OCI-LY7 (cell line): ENCODE measurements at places on chromosomes 12 and 14. TPM values are rescaled to one million over a fixed set of nuclear protein-coding genes. Genes with fewer than 3 reads are reported as not detected.

Gene SIX4
- total RNA-seq: 2.4 TPM in 2 replicates

Gene GRIN2B
- total RNA-seq: not detected in 2 replicates

Gene ZCCHC8
- 68.1 and 68.6 TPM in 2 replicates for total RNA-seq

Gene INHBE
- 3.4 and 4.0 TPM in 2 replicates for total RNA-seq

Gene WDR20
- total RNA-seq: 31.0 and 40.6 TPM in 2 replicates

Gene UBR7
- 38.1 and 38.5 TPM in 2 replicates for total RNA-seq

DNA sequence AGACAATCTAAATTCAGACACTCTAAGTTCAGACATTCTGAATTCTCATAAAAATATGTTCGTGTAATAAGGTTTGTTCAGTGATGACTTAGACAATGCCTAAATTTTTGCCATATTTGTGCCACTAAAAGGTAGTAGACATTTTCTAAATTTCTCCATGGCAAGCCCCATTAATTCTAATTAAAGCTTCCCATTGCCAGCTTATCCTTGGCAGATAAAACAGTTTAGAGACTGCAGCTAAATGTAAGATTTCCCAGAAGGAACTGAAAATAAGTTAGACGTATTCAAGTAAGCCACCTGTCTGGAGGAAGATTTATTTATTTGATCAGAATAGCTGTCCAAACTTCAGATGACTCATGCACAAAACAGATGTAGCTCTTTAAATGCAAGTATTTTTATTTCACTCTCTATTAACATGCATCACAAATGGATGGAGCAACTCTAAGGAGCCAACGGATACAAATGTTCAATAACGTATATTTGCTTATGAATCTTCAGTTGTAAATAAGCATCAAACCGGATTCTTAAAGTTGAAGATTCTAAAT lies 130.4 kb downstream of the SLC2A13 start:
- DNase-seq: no peak

- DNase-seq: no peak
These were observed 63.5 kb upstream of the MBIP start for GRCh38 chr14:36383767-36384431.

DNA sequence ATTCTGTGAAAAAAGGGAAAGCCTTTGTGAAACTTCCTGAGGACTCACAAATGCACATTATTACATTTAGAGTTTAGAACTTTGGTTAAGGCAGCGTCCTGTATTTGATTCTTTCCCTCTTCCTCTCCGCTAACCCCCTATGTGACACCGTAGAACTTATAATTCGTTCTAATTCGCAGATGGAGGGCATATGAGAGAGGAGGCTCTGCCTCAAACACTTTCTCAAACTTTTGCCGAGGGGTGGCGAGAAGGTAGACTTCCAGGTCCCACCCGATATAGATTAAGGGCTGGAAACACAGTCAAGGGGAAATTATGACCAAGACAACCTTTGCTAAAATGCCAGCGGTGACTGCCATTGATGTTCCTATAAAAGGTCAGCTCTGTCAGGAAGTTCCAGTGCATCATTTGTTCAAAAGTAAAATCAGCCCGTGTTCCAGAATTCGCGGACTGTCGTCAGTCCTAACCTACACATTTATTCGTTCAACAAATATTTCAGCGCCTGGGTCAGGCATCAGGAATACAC lies 904 bp upstream of the PAPOLA start:
- peak; percentile 22 for DNase-seq

DNA sequence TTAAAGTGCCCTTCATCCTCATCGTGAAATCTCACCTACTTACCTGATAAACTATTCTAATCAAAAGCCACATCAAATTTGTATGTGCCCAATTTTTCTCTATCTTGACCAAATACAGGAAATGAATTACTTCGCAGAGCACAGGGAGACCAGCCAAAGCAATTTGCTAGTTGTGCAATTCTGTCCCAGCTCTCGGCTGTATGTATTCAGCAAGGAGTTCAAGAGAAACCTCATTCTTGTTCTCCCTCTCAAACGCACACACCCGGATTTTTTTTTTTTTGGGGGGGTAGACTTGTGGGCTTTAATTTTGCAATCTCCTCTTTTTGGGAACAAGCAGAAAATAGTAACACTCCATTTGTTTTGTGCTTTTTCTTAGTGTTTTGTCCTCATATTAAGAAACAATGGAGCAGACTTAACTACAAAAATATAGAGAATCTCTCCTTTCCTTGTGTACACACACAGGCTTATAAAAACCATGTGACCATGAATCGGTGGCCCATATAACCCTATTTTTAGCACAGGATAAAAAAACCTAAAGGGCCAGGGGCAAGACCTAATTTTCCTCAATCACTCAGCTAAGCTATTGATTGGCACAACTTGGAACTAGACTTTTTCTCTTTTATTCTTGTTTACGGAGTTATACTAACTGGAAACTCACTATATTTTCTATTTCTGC lies 64.2 kb downstream of the MBIP start:
- DNase-seq: no peak

GRCh38 chr12:114045349-114045748 lies 79.2 kb upstream of the RBM19 start:
- DNase-seq: no peak

GRCh38 chr12:63917477-63917862 lies 73.0 kb downstream of the SRGAP1 start:
- DNase-seq: no peak

DNA sequence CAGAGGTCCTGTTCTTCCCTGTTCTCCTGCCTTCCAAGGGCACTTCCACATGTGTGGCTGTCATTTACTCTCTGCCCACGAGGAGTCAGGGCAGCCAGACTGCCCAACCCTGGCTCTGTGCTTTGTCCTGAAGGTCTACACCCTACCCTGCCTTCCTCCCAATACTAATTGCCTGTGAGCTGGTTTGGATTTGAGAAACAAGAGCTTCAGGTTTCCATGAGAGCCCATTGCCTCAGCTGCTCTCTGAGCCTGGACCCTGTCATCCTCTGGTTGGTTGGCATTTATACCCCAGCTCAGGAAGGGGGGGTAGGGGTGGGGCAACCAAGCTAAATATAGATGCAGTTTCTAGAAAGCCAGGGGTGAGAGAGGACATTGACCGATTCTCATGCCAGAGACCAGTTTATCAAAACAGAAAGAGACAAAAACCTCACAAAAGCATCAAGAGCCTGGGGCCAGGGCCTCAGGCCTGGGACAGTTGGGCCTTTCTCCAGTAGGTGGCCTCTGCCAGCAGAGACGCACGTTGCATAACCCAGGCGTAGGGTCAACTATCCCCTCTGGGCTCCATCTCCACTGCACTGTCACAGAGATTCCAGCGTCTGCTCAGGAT lies 34.5 kb downstream of the VDR start:
- peak; percentile 24 for DNase-seq

DNA sequence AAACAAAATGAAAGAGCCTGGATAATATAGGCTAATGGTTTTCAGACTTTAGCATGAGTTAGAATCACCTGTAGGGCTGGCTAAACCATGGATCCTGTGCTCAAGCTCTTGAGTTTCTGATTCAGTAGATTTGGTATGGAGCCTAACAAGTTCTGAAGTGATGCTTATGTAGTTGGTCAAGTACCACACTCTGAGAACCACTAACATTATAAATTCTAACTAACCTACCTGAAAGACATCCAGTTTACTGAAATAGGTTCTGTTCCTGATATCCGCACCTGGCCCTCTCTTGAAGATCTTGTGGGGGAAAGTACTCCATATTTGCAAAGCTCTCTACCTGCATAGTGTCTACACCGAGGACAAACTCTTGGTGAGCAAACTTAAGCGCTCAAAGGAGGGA lies 59.4 kb upstream of the VSX2 start:
- DNase-seq: no peak

- DNase-seq: peak; percentile 14
These were observed 50.3 kb downstream of the SLC38A1 start for GRCh38 chr12:46218322-46219095.

DNA sequence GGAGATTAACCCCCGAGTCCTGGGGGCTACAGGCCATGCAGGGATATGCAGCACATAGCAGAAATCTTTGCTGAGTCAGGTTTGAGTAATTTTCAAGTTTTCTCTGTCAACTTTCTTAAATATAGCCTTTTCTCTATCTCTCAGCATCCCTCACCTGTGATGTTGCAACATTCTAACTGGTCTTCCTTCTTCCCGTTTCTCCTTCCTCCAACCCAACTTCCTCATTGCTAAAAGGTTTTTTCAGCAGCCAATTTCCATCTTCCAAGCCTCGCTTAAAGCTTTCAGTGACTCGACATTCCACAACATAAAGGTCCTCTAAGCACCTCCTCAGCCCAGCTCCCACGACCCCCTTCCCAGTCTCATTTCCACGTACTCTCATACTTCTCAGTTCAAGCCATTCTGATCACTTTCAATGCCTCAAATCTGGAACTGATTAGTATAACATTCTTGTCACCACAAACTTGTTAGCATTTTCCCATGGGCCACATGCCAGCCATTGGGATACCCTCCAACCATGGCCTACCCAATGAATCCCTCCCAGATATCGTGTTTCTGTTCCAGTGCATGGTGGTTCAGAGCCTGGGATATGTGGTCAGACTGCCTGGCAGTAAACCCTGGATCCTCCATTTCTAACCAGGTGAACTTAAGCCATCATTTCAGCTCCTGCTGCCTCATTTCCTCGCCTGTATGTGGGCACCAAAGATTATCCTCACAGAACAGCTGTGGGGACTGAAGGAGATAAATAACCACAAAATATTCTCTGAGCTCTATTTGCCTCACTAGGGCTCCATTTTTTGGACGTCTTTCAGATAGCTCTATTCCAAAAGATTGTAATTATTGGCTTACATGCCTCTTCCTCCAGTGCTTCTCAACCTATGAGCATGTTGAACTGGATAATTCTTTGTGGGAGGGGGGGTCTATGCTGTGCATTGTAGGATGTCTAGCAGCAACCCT lies 65.8 kb downstream of the KCNK10 start:
- DNase-seq: no peak

DNA sequence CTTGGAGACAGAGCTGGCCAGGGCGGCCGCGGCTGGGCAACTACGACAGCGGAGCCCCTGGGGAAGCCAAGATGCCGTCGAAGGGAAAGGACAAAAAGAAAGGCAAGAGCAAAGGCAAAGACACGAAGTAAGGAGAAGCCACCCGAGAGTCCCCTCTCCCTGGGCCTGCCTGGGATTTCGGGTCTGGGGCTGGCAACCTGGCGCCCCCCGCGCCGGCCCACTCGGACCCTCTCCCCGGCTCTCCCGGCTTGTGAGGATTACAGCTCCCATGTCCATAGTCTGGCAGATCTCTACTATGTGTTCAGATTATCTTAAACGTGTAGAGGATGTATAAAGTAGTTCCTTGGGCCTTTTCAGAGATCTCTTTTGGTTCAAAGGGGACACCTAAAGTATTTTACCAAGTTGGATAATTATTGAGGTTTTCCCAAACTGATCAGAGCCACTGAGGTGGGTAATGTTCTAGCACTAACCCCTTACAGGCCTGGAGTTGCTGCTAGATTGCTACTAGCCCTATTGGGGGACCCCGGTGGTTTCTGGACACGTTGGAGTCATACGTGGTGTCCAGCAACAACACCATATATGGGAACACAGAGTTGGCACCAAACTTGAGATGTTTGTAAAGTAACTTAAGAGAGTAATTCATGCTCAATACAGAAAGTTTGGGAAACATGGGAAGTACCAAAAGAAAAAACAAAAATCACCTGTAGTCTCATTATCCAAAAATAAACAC lies 424 bp downstream of the BBOF1 start:
- DNase-seq: no peak

- DNase-seq: peak; percentile 20
These were observed 274.1 kb downstream of the ADAMTS20 start for GRCh38 chr12:43277651-43278540.

DNA sequence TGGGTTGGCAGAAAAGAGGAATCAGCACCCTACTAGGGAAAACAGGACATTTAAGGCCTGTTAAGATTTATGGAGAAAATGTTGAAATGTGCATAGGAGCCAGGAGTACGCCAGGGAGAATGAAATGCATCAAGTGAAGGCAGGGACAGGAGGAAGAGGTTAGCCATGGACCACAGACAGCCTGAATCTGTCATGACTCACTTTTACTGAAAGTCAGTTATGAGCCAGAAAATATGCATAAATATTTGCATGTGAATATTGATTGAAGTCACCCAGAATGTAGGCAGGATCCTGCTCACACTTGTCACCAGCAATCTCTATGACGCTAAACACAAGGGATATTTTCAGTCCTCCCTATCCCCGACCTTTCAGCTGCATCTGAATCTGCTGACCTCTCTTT lies 25.1 kb upstream of the CDK17 start:
- DNase-seq: no peak

- no peak for DNase-seq
These were observed 89.5 kb upstream of the HOXC13 start for GRCh38 chr12:53849113-53849512.

- no peak for DNase-seq
These were observed 138.5 kb downstream of the KICS2 start for GRCh38 chr12:64083285-64084210.
